Stimulated activated CD8-positive, alpha-beta memory T cell treated with anti-CD3 and anti-CD28 coated beads, Interleukin-7, amount 100 ng/mL, for 1 hour (primary cell): ENCODE measurements at places on chromosomes 11 and 22.

GRCh38 chr11:69890476-69890875 is 71.3 kb upstream of the FGF3 start:
- no peak for DNase-seq

GRCh38 chr11:41486424-41486823 is 27.0 kb upstream of the LRRC4C start:
- DNase-seq = no peak

- DNase-seq = no peak
Measured at GRCh38 chr22:46418827-46419226, 83.3 kb downstream of the TRMU start.

DNA sequence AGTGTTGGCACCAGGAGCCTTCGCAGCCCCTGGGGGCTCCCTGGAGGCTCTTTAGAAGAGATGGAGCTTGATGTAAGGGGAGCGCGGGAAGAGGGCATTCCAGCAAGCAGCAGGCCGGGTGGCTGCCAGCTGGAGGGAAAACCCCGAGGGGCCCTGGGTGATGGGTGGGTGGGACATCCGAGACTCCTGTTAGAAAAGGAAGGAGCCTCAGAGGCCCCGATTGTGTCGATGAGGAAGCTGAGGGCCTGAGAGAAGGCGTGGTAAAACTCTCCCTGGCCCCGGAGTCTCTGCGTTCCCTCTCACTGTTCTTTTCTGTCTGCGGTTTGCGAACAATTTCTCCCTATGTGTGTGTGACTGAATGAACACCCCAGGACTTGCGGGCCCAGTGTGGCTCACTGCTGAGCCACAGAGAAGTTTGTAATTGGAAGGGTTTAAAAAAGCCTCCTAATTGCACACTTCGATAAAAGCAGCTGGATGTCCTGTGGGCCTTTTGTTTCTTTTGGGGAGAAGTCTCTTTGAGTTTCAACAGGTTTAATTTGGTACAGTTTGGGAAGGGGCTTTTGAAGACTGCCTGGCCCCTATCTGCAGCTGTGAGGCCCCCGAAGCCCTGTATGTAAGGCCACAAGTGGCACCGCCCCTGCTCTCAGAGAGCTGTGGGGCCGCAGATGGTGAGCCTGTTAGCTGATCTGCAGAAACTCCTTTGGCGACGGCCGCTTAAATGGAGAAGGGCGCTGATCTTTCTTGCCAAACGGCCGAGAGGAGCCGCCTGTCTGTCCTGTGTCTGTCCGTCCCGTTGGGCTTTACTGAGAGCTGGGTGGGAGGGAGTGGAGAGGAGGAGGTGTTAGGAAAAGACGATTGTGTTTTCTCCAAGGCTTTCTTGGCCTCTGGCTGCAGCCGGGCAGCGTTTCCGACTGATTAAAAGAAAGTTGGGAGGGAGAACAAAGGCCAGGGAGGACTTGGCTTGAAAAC is 2.0 kb downstream of the FBLN1 start:
- DNase-seq = no peak

- DNase-seq = no peak
Measured at GRCh38 chr11:70606248-70606950, 208.1 kb downstream of the CTTN start.
